ENCODE measurements at places on chromosomes 11 and 22.

- DNase-seq: no peak
These were observed 189.4 kb downstream of the MN1 start for GRCh38 chr22:27612115-27612514.

GRCh38 chr11:102879801-102880200 lies 5.0 kb upstream of the MMP12 start:
- DNase-seq: no peak

DNA sequence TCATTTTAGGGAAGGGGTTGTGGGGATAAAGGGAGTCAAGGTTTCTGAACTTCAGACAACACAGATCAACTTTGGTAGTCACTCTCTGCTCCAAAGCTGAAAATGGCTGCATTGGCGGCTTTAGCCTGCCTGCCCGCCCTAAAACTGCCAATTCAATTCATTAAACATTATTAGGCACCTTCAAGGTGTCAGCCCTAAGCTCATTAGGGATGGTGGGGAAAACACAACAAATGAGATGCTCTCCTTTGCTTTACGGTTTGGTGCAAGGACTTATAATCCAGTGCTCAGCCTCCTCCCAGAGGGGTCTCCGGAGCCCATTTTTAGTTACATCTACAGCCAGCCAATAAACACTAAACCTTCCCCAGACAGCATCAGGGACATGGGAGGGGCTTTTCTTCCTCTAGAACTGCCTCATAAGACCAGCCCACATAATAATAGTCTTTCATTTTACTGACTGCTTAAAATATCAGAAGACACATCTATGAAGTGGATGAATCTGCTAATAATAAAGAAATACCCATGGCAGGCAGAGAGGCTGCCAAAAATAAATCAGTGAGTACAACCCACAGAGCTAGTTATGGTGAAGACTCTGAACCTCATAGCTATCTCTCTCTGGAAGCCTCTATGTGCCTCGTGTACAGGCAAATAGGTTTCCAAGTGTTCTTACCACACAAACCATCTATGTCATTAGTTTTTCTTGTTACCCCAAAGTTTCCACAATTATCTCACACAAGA lies 102.8 kb upstream of the NCAM1 start:
- DNase-seq: no peak

- no peak for DNase-seq
These were observed 494 bp downstream of the ZDHHC5 start for GRCh38 chr11:57668434-57668782.

GRCh38 chr11:75733431-75734107 lies 15.9 kb downstream of the MOGAT2 start:
- DNase-seq: no peak

GRCh38 chr11:6632116-6633073 lies 13.2 kb upstream of the TPP1 start:
- DNase-seq: no peak

GRCh38 chr11:34147581-34147980 lies 42.2 kb downstream of the NAT10 start:
- no peak for DNase-seq

GRCh38 chr11:62393735-62394134 lies 25.1 kb upstream of the SCGB1A1 start:
- DNase-seq: no peak

DNA sequence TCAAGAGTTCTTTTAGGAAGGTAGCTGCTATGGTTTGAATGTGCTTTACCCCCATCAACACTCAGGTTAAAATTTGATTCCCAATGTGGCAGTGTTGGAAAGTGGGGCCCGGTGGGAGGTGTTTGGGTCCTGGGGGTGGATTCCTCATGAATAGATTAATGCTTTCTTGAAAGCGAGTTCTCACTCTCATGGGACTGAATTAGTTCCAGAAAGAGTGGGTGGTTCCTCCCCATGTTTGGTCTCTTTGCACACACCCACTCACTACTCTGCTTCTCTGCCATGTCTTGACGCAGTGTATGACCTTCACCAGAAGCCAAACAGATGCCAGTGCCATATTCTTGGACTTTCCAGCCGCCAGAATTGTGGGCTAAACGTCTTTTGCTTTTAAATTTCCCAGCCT lies 394.4 kb downstream of the OPCML start:
- DNase-seq: no peak

DNA sequence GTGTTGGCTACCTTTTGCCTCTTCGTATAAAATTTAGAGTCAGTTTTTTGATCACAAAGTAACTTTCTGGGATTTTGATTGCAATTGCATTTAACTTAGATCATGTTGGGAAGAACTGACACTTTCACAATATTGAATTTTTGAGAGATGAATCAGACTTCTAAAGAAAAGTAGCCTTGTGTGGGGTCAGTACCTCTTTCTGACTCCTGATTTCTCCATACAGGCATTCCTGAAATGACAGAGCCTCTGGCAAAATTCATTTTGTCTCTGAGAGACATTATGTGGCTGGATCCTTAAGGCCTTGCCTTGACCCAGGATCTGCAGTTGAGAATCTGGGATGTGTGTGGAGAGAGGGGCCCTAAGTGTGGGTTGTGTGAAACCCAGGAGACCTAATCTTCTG lies 37.8 kb downstream of the PPFIBP2 start:
- DNase-seq: no peak

GRCh38 chr11:74371269-74372052 lies 26.8 kb downstream of the PGM2L1 start:
- DNase-seq: no peak

DNA sequence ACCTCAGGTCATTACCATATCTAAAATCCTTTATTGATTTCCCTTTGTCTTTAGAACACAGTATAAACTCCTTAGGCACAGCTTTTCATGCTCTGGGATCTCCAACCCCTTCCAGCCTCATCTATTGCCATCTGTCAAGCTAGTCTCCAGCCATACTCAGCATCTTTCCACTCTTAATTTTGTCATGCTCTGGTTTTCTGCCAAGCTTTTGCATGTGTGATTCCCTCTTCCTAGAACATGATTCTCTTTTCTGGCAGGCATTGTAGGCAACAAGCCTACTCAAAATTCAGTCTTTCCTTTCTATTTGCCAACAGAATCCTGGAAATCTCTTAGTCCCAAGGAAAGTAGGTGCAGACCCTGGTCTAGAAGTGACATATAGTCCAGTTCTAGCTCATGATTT lies 35.5 kb upstream of the SLC6A5 start:
- no peak for DNase-seq

DNA sequence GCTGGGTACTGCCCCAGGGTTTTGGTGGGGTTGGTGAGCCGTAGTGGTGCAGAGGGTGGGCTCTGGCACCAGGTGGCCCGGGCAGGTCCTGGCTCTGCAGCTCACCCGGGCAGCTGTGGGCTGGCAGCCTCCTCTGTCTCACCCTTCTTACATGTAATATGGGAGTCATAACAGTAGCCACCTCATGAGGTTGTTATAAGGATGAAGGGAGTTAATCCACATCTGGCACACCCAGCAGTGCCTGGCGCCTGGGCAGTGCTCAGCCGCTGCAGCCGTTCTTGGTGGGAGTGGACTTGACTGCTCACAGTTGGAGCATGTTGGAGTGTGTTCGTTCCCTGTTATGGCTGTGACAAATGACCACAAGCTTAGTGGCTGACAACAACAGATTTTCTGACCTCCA lies 28.7 kb downstream of the IGHMBP2 start:
- no peak for DNase-seq

- DNase-seq: no peak
These were observed 62.1 kb downstream of the PPFIA1 start for GRCh38 chr11:70332567-70332966.

DNA sequence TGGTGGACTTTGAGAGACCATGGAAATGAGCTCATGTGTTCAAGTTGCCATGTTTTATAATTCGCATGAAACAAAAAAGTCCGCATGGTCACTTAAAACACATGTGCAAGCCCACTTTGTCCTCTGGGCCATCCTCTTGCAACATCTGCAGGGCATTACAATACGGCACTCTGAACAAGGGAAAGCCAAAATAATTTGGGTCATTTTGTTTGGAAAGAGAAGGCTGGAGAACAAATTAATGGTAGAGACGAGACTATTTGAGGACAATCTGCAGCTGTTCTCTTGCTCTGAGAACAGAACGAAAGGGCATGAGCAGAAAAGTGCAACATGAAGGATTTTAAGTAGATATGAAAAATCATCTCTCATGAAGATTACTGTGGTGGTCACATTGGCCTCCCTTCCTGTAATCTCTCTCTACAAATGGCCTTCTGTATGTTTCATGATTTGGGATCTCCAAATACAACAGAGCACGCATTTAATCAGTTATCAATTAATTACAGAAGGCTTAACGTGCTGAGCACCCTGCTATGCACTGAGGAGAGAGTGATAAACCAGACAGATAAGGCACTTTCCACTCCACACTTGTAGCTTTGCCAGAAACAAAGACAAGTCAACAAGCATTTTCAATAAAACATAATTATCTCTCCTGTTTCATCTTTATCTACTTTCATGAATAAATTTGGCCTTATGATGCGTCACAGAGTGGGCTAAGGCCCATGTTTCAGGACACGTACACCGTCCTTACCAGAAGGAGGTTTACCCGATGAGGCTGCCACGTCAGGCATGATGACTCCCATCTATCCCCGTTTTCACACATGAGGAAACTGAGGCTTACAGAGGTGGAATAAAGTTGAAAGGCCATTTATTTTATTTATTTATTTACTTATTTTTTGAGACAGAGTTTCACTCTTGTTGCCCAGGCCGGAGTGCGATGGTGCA lies 384.1 kb downstream of the LARGE1 start:
- DNase-seq: no peak

DNA sequence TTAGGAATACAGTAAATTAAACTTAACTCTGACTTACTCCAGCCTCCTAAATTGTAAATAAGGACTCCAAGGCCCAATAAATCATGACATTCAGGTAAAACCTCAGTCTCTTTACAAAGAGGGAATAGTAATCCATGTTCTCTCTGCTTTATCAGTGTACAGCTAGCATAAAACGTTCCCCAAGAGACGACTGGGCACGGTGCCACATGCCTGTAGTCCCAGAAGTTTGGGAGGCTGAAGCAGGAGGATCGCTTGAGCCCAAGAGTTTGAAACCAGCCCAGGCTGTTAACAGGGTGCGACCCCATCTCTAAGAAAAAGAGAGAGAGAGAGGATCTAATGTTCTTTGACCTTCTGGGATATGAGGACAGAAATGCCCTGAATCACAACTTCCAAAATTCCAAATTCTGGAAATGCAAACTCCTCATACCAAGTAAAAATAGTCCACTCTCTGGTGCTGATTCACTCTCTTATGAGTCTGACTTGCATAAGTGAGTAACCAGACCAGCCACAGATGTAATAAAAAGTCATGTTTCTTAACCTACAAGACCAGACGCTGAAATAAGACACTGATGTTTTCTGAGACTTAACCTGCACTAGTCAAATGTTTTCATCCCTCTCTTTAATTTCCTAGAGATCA lies 25.5 kb downstream of the NNMT start:
- DNase-seq: no peak

- DNase-seq: no peak
These were observed 9.3 kb upstream of the FCHSD2 start for GRCh38 chr11:73151416-73151815.

GRCh38 chr22:21074102-21074715 lies 28.5 kb downstream of the LRRC74B start:
- DNase-seq: no peak

GRCh38 chr11:844693-845644 lies 2.3 kb downstream of the TSPAN4 start:
- no peak for DNase-seq

DNA sequence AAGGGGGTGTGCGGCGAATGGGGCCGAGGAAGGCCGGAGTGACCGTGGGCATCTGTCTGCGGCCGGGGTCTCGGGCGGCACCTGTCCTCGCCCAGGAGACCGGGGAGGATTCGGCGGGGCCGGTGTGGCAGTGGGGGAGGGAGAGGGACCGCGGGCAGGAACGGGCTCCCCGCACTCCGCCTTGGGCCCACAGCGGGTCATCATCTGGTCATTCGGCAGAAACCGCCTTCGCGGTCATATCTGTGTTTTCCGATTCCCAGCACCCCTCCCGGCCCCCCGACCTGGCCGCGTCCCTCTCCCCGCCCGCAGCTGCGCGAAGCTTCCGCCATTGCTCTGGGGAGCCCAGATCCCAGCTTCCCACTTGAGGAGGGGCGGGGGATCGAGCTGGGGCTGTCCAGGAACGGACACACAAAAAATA lies 824 bp upstream of the CBX6 start:
- no peak for DNase-seq

- no peak for DNase-seq
These were observed 1.1 kb upstream of the APOBEC3F start for GRCh38 chr22:39039306-39040126.

- DNase-seq: no peak
These were observed 56.8 kb downstream of the SLC1A2 start for GRCh38 chr11:35362521-35362980.

- no peak for DNase-seq
These were observed 243.9 kb upstream of the SYN3 start for GRCh38 chr22:33302049-33302545.

GRCh38 chr11:84757711-84758110 lies 869.4 kb downstream of the DLG2 start:
- DNase-seq: no peak

GRCh38 chr11:86421946-86422345 lies 47.3 kb downstream of the CCDC81 start:
- no peak for DNase-seq

GRCh38 chr11:704228-704674 lies 1.8 kb upstream of the EPS8L2 start:
- no peak for DNase-seq

DNA sequence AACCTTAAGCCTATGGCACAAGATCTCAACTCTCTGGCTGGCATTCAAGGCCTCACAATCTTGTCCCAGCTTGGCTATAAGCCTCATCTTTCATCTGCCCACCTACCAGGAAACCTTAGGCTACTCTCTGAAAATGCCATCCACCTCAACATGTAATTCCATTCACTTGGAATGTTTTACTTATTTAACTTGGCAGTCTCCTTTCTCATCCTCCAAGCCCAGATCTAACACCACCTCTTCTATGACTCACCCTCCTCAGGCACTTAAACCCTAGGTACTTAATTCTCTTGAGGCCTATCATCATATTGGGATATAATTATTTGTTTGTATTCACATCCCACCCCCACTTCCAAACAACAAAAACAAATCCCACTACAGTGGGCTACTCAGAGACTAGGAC lies 15.0 kb downstream of the POGLUT3 start:
- DNase-seq: no peak

GRCh38 chr22:34620832-34621231 lies 445.1 kb upstream of the ISX start:
- no peak for DNase-seq

DNA sequence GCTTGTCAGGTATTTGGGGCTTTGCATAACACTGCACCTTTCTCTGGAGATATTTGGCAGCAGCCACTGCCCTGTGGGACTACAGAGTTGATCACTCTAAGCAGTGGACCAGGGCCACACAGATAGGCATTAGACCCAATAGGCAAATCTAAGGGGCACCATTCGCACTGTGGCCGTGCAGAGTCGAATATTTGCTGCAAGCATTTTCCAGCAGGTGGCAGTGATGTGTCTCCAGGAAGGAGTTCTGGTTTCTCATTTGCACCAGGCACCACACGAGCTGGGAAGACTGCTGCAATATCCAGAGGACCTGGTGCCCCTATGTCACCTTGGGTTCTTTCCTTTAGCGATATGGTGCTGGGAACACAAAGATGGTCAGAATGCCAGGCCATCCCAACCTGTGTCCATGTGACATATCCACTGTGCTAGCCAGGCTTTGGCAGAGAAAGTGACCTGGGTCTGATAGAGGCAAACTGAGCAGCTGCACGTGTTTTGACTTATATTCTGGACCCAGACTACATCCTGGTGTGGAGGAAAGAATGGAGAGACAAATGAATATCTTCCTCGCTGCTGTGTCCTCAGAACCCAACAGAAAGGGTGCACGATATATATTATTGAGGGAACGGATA lies 318.7 kb downstream of the BUD13 start:
- DNase-seq: no peak

- DNase-seq: no peak
These were observed 21.3 kb downstream of the PHF21A start for GRCh38 chr11:46099963-46100316.

GRCh38 chr22:45094825-45095224 lies 68.9 kb upstream of the NUP50 start:
- DNase-seq: no peak
